Esophagus squamous epithelium (tissue), 5 donors: ENCODE measurements at places on chromosomes 7 and 10.

- no peak for DNase-seq
- peaks cover 3% of the 10 kb centered on the region for H3K4me1 ChIP-seq
- H3K27me3 ChIP-seq = no peaks in the 10 kb centered on the region
- peak overlapping the region; percentile 78 for H3K27ac ChIP-seq
- peaks cover 100% of the 10 kb centered on the region for H3K36me3 ChIP-seq
These were observed 102.4 kb downstream of the SMURF1 start for GRCh38 chr7:99041526-99041925.

- no peaks in the 10 kb centered on the region for H3K27me3 ChIP-seq
- H3K4me3 ChIP-seq = no peak overlapping the region
- H3K4me1 ChIP-seq = peaks cover 15% of the 10 kb centered on the region
- DNase-seq = no peak
- H3K27ac ChIP-seq = no peak overlapping the region
These were observed 132.2 kb downstream of the PRKG1 start for GRCh38 chr10:51206500-51206899.

DNA sequence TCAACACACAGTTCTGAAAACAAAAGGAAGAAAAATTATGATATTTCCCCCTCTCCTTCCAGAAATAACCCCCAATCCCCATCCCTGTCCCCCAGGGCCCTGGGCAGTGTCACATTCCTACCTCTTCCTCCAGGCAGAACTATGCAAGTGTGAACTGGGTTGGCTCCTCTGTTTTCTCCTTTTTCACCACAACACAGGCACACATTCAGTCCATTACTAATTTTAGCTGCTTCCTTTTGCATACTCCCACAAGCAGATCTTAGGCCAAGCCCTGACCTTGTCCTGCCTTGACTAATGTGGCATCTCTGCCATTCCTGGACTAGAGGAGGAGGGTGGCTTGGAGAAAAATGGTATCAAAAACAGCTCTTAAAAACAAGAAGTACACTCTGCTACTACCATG lies 208.1 kb downstream of the HDAC9 start:
- H3K27me3 ChIP-seq = no peaks in the 10 kb centered on the region
- no peaks in the 10 kb centered on the region for H3K4me1 ChIP-seq
- no peak overlapping the region for H3K27ac ChIP-seq
- no peak overlapping the region for H3K4me3 ChIP-seq
- no peak for DNase-seq

- DNase-seq = no peak
- no peaks in the 10 kb centered on the region for H3K27me3 ChIP-seq
- no peaks in the 10 kb centered on the region for H3K4me1 ChIP-seq
These were observed 37.2 kb downstream of the RBM33 start for GRCh38 chr7:155681663-155682062.

DNA sequence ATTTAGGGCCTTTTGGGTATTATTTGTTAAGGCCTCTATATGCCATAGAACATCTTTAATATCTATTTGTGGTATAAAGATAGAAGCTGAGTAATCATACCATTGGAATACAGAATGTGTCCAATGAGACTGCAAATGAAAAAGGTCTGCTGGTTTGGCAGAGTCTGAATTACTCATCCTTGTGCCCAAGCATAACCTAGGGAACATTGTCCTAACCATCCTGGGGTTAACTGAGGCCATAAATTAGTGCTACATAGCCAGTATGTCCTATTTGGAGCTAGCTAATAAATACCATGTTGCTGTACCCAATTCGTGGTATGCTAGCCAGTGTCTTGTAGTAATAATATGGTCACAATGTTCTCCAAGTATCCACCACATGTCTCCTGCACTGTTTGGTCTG lies 117.1 kb downstream of the ANKRD26 start:
- no peaks in the 10 kb centered on the region for H3K4me1 ChIP-seq
- no peak overlapping the region for H3K4me3 ChIP-seq
- no peak overlapping the region for H3K27ac ChIP-seq
- DNase-seq = no peak
- H3K36me3 ChIP-seq = peaks cover 9% of the 10 kb centered on the region

DNA sequence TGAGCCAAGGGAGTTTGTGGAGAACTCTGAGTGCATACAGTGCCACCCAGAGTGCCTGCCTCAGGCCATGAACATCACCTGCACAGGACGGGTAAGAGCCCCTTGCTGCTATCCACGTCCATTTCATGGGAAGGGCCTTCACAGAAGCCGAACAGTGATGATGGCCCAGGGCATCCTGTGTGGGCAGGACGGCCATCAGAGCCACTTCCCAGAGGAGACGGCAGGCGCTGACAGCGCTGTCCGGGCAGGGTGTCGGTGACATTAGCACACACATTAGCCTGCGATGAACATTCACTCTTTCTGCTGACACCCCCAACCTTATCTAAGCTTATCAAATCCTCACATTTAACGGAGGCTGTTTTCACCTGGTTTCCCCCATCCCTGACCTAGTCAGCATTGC lies 144.9 kb downstream of the EGFR start:
- H3K4me1 ChIP-seq = no peaks in the 10 kb centered on the region
- H3K27ac ChIP-seq = no peak overlapping the region
- H3K27me3 ChIP-seq = no peaks in the 10 kb centered on the region
- peaks cover 20% of the 10 kb centered on the region for H3K36me3 ChIP-seq
- DNase-seq = no peak

GRCh38 chr10:92598321-92598720 lies 5.4 kb downstream of the KIF11 start:
- no peak overlapping the region for H3K27ac ChIP-seq
- H3K4me1 ChIP-seq = peaks cover 19% of the 10 kb centered on the region
- no peak overlapping the region for H3K4me3 ChIP-seq
- H3K36me3 ChIP-seq = no peaks in the 10 kb centered on the region

- no peaks in the 10 kb centered on the region for H3K36me3 ChIP-seq
- no peaks in the 10 kb centered on the region for H3K27me3 ChIP-seq
- no peaks in the 10 kb centered on the region for H3K4me1 ChIP-seq
- H3K4me3 ChIP-seq = no peak overlapping the region
These were observed 119.5 kb downstream of the GPR158 start for GRCh38 chr10:25294032-25294926.

DNA sequence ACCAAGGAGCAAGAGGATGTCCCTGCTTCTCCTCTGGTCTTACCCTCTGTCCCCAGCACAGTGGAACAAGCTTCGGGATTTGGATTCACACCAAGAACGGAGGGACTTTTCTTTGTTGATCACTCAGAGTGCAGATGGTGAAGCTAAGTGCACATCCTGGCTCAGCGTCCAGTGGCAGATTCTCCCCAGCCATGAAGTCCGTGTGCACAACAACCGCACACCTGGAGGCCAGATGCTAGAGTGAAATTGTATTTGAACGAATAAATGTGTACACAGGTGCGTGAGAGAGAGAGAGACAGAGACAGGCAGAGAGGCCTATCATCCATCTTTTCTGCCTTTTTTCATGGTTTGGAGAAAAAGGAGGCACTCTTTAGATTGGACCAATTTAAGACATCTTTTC lies 31.5 kb downstream of the ASB13 start:
- peaks cover 3% of the 10 kb centered on the region for H3K36me3 ChIP-seq
- DNase-seq = no peak
- no peak overlapping the region for H3K27ac ChIP-seq
- peaks cover 28% of the 10 kb centered on the region for H3K4me1 ChIP-seq

DNA sequence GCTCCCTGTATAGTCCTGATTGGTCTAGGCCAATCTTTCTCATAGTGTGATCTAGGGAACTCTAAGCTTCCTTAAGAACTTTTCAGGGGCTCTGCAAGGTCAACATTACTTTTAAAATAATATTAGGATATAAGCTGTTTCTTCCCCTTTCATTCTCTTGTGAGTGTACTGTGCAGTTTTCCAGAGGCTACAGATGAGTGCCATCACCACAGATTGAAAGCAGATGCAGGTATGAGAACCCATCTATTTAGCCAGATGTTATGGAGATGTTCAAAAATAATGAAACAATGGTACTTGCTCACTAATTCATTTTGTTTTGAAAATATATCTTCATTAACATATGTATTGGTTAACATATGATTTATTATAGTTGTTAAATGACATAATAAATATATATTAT lies 169.2 kb upstream of the SEMA3A start:
- no peaks in the 10 kb centered on the region for H3K36me3 ChIP-seq
- H3K27ac ChIP-seq = no peak overlapping the region
- no peak overlapping the region for H3K4me3 ChIP-seq
- no peak for DNase-seq
- H3K4me1 ChIP-seq = no peaks in the 10 kb centered on the region
